ENCODE measurements at places on chromosomes 2 and 18.

GRCh38 chr18:57869221-57869620, 66.1 kb upstream of the ATP8B1 start:
- DNase-seq: no peak

- no peak for DNase-seq
These were observed 128.5 kb downstream of the METTL4 start for GRCh38 chr18:2442726-2443275.

- DNase-seq: no peak
These were observed 114.5 kb upstream of the MAPRE2 start for GRCh38 chr18:34926683-34927082.

DNA sequence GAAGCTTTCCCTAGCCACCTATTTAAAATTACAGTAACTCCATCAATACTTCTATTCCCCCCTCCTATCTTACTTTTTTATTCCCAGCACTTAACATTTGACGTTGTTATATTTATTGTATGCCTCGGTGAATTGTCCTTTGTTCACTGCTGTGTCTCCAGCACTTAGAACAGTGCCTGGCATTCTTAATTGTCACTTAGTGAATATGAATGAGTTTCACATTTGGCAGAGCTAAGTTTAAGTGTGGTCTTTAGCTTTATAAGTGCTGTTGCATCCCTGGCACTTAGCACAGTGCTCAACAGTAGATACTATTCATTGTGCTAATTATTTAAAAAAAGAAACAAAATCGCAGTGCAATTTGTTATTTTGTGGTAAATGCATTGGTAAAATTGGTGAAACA, 1.7 kb downstream of the RMP24 start:
- DNase-seq: no peak

DNA sequence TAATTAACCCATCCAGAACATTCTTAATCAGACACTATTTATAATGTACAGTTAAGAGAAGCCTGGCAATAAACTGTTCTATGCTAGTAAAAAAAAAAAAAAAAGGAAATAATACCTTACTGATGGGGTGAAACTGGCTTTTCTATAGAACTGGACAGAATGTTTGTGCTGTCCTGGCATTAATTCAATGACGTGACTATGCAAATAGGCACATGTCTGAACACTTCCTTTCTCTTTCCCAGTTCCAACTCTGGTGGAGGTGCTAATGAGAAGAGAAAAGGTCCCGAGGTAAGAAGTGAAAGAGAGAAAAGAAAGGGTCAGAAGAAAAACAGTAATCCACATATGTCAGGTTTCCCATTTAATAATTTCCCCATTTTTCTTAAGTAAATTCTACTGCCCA, 508.4 kb downstream of the ZEB2 start:
- DNase-seq: no peak

DNA sequence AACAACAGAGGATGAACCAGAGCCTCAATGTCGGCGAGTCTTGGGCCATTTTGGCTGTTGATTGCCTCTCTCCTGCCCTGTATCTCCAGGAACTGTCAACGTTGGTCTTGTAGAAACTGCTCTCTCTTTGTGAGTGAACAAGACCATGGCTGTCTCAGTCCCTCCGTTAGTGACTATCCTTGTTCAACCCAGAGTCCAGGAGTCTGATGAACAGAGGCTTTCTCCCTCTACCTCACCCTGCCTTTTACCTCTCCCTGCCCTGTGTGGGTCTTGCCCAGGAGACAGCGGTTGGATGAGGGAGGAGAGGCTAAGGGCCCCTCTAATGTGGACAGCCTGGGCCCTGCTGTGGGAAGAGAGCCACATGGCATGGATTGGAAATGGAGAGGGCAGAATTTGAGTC, 32.8 kb downstream of the INPP4A start:
- DNase-seq: no peak

GRCh38 chr2:233498126-233498525, 68.5 kb downstream of the USP40 start:
- no peak for DNase-seq
